Caco-2 (cell line): ENCODE measurements at places on chromosomes 4 and X. TPM values are rescaled to one million over a fixed set of nuclear protein-coding genes. Genes with fewer than 3 reads are reported as not detected.

Gene CT45A3
- not detected in 2 replicates for total RNA-seq

Gene FGD1
- 4.1 and 4.2 TPM in 2 replicates for total RNA-seq

Gene MAMLD1
- not detected in 2 replicates for total RNA-seq

Gene XAGE2
- total RNA-seq = 2.8 and 5.7 TPM in 2 replicates

Gene CPLX1
- total RNA-seq = 20.5 and 20.9 TPM in 2 replicates

Gene GPRIN3
- total RNA-seq = 0.02 and 0.05 TPM in 2 replicates
